T-helper 2 cell (primary cell): ENCODE measurements at places on chromosomes 12 and 14.
A peak's percentile ranks its signal among the peaks of the same experiment; 100 is the strongest.

GRCh38 chr12:19894050-19894449 is 454.8 kb downstream of the AEBP2 start:
- no peak for DNase-seq

DNA sequence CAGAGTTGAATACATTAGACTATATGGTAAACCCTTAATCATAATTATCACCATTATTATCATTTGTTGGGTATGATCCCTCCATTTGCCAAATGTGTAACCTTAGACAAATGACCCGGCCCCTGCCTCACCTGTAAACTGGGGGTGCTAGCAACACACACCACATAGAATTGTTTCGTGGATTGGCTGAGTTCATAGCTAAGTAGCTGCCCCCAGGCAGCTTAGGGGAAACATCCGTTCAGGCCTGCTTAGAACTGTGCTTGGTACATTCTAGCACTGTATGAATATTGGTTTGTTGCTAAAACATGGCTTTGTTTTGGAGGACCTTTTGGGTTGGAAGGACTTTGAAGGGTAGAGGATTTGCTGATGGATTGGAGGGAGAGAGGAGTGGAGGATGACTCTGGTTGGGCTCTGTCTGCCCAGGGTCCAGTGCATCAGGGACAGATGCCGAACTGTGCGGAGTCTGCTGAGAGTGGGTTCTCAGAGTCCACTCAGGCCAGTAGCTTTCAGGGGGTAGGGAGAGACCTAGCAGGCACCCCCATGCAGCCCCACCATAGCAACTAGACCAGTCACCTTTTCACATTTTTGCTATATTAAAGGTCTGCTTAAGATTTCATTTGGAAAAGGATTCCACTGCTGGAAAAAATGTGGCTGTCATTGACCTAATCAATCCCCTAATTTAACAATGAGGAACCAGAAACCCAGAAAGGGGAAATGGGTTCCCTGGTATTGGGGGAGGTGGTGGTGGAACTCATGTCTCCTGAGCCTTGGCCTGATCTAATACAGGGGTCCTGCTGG is 2.2 kb downstream of the RIN3 start:
- DNase-seq = no peak

DNA sequence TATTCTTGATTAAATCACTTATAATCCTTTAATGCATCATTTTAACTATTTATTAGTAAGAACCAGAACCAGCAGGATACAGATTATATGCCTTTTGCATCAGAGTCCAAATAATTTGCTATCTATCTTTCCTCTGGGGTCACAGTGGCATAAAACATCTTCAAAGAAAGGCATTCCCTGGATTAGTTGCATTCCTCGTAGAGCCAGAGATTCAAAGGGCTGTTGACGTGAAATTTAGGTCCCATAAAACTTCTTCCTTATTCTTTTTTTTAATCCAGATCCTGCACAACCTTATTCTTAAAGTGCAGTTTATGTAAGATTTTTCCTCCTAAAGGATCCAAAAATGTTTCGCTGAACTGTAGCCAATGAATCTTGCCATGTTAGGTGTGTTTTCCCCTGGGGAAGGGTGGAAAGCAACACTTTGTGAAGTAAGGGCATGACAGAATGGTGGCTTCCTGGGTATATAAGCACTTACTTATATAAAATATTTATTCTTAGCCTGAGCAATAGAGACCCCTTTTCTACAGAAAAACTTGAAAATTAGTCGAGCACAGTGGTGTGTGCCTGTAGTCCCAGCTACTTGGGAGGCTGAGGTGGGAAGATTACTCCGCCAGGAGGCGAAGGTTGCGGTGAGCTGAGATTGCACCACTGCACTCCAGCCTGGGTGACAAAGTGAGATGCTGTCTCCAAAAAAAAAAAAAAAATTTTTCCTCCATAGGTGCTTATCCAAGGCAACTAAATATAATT is 208.7 kb downstream of the PCNX1 start:
- no peak for DNase-seq

DNA sequence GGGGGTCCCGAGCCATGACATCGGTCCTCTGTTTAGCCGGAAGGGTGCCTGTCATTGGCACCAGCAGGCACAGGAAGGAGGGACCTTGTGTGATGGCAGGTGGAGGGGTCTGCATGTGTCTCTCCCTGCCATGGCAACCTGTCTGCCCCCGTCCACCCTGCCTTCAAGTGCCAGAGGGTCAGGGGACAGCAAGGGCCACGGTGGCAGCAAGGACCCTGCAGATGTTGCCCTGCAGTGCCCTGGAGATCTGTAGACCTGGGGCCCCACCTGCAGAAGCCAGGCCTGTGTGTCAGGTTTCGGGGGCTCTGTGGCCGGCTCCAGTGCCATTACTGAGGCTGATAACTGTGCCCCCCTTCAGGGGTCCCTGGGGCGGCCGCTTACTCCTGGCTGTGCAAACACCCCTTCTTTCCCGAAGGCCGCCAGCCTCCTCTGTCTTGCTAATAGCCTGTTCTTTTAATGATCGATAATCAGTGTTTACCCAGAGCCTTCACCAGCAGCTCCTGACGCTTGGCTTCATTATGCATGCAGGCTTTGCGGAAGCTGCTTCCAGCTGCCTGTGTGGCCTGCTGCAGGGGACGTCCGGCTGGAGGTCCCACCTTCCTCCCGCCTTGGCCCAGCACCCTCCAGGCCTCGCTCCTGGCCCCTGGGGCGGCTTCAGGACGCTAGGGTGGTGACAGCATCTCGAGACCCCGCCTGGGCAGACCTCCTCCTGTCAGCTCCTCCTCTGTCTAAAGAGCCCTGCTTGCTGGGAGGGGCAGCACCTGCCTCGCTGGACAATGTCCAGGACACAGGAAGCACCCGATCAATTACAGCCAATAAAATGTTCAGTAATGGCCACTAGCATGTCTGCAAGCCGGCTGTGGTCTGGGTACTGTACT is 153.0 kb downstream of the KIF26A start:
- no peak for DNase-seq

DNA sequence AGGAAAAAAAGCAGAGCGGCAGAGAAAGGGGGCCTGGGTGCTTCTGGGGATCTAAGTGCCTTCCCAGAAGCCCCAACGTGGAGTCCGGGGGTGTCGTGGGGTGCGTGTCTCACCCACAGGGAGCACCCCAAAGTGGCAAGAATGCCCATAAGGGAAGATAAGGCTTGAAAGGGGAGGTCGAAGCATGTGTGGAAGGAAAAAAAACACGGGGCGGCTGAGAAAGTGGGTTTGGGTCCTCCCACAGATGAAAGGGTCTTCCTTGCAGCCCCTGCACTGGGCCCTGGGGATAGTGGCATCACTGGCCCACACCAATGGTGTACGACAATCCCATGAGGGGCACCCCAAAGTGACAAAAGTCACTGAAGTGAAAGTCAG is 275.5 kb downstream of the ALG10 start:
- DNase-seq = no peak

- DNase-seq = no peak
Observed at GRCh38 chr12:82787016-82787415, 100.3 kb downstream of the TMTC2 start.

GRCh38 chr14:24378981-24379906 is 11.3 kb downstream of the NFATC4 start:
- no peak for DNase-seq

DNA sequence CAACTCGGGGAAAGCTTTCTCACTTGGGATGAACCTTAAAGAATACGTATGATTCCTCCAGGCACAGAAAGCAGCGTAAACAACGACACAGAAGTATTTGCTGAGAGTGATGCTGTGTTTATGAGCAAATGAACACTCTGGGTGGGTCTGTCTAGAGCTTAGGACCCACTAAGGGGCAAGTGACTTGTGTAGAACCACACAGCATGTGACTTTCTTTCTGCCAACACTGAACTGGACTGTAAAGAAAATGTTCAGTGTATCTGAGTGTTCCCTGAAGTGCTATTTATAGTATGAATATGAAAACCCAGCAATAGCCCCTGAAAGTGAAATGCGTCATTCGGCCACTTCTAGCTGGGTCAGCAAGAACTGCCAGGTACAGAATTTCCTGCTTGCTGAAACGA is 78.5 kb downstream of the ST8SIA1 start:
- DNase-seq = no peak

DNA sequence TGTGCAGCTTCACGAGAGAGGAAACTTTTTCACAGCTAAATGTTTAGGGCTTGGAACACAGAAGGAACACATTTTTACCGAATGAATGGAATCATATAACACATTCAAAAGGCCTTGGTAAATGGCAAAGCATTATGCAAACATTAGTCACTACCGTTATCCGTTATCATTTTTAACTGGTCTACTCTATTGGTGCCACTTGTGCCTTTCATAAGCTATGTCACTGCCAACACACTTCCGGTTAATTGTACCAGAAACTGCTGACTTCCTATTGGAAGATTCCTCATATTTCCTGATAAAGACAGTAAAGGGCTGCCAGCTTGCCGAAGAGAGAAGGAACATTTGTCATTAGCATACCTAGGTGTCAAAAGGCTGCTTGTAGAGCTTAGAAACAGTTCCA is 169.2 kb downstream of the APAF1 start:
- DNase-seq = no peak

- no peak for DNase-seq
Observed at GRCh38 chr12:64663015-64663414, 52.7 kb downstream of the RASSF3 start.

GRCh38 chr14:46322730-46323403 is 328.7 kb downstream of the RPL10L start:
- no peak for DNase-seq

GRCh38 chr14:25121337-25122129 is 71.6 kb upstream of the STXBP6 start:
- no peak for DNase-seq

DNA sequence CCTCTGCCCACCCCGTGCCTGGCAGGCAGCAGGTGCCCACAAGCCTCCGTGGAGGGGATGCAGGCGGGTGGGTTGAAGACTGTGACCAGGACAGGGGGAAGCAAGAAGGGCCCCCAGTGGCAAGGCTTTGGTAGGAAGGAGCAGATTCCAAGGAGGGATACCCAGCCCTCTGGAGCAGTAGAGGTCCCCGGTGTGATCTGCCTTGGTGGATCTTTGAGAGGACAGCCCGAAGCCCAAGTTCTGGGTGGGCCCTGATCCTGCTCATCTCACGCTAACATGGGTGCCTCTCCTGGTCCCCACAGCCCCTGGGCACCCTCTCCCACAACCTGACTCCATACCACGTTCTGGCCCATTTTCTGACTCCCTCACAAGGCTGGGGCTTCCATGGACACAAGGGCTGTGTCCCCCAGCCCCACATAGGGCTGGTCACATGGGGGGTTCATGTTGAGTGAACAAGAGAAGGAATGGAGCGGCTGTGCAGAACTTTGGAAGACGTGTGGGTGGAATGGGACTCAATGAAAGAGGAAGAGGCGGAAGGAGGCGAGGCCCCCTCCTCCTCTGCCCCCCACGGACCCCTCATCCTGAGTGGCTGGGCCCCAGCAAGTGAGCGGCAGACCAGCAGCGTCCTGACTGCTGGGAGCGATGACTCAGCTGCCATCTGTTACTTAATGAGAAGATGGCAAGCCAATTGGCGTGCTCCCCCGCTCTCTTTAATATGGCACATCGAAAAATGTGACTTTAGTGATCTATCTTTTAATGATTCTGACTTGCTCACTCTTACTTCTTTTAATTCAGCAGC is 77.0 kb upstream of the BCL11B start:
- no peak for DNase-seq

- DNase-seq = no peak
Observed at GRCh38 chr12:106897981-106898901, 57.5 kb upstream of the TMEM263 start.

DNA sequence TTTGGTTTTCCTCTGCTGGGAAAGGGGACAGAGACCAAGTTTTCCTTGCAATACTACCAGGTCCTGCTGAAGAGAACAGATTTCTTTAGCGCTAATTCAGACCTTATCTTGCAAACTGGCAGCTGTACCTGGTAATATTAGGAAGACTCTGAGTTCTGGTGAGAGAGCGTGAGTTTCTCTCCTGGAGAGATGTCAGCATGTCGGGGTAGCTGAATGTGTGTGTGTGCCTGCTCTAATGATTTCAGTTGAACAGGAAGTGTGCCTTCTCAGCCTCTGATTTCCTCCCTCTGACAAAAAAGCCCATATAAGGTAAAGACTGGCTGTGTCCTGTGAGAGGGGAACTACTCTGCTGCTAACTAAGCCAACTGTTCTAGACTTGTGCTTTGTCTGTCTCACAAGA is 10.3 kb upstream of the ERP27 start:
- DNase-seq = peak; percentile 74

DNA sequence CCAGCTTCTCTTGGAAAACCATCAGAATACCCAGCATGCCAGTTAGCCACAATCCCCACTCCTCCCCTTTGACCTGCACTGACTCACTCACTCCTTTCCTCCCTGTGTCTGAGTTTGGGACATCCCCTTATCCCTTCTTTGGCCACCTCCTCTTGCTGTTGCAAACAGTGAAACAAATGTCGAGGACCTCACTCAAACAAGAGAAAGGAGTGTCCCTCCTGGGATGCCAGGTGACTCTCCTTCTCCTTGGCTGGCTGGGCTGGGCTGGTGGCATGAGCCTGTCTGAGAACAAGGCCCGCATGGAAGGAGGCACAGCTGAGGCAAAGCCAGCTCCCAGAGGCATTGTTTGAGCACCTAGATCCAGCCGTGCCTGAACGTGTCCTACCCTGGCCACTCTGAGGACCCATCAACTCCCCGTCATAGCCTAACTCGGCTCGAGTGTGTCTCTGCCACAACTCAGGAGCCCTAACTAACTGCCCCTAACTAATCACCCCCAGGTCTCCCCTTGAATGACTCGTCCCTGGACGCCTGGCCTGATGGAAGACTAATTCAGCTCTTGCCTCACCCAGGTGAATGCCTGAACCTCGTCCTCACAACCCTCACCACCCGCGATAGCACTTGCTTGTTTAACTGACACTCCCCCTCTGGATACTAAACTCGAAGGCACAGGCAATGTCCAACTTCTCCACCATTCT is 43.0 kb downstream of the NCOR2 start:
- DNase-seq = no peak

GRCh38 chr12:113772505-113773030 is 193.6 kb downstream of the RBM19 start:
- DNase-seq = no peak

- no peak for DNase-seq
Observed at GRCh38 chr12:16520328-16520727, 85.6 kb downstream of the LMO3 start.

DNA sequence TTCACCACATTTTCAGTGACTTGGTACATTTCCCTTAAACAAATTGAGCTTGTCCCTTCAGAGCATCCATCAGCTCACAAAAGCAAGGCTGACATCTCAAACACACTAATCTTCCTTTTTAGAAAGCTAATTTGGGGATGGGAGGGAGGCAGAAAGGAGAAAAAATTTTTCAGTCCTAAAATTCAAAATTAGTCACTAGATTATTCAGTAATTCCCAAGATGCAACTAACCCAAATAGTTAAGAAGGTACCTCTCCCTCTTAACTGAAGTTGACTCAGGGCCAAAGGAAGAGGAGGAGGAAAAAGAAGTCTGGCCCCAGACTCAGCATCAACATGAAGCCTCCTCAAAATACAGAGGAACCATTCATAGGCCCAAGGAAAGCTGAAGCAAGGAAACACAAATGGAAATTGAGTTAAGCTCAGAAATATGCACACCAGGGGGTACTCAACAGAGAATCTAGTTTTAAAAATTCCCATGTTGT is 21.7 kb downstream of the CBX5 start:
- no peak for DNase-seq
